ENCODE measurements at places on chromosomes 16 and 17. TPM values are rescaled to one million over a fixed set of nuclear protein-coding genes. Genes with fewer than 3 reads are reported as not detected.

Gene SLC16A11
- 0.38 TPM for total RNA-seq

Gene PPP1R27
- not detected for total RNA-seq

Gene TNFSF13
- total RNA-seq = 0.66 TPM

Gene C16orf86
- 0.99 TPM for total RNA-seq

Gene KRTAP9-8
- not detected for total RNA-seq

Gene ABCC11
- 0.09 TPM for total RNA-seq

Gene SRR
- total RNA-seq = 16.1 TPM

Gene SOCS7
- 5.8 TPM for total RNA-seq

Gene CMTM2
- total RNA-seq = not detected

Gene SLC16A5
- total RNA-seq = 8.1 TPM

Gene LDAF1
- 20.3 TPM for total RNA-seq

Gene HASPIN
- total RNA-seq = 7.9 TPM

Gene LIMD2
- total RNA-seq = 13.8 TPM

Gene NXPH3
- total RNA-seq = 0.63 TPM

Gene MYH8
- not detected for total RNA-seq

Gene GHDC
- total RNA-seq = 8.5 TPM

Gene KRTAP2-3
- not detected for total RNA-seq

Gene OR2C1
- not detected for total RNA-seq
